CD4-positive, CD25-positive, alpha-beta regulatory T cell (primary cell): ENCODE measurements at places on chromosomes 16 and 17.

DNA sequence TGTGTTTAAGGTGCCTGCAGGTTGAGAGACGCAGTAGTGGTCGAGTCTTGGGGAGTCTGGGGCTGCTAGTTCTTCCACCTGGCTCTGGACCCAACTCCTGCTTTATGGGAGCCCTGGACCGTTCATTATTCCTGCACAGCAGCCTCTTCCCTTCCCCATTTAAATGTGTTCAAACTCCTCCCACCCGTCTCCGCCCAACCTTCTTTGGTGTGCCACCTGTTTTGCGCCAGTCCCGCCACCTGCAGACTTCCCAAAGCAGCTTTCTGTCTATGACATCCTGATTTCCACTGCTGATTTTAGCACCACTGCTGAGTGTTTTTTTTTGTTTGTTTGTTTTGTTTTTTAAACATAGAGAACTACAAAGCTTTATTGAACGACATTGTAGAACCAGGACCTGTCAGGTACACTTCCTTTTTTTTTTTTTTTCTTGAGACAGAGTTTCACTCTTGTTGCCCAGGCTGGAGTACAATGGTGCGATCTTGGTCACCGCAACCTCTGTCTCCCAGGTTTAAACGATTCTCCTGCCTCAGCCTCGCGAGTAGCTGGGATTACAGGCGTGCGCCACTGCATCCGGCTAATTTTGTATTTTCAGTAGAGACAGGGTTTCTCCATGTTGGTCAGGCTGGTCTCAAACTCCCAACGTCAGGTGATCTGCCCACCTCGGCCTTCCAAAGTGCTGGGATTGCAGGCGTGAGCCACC, 12.8 kb downstream of the ADORA2B start:
- no peak for DNase-seq

DNA sequence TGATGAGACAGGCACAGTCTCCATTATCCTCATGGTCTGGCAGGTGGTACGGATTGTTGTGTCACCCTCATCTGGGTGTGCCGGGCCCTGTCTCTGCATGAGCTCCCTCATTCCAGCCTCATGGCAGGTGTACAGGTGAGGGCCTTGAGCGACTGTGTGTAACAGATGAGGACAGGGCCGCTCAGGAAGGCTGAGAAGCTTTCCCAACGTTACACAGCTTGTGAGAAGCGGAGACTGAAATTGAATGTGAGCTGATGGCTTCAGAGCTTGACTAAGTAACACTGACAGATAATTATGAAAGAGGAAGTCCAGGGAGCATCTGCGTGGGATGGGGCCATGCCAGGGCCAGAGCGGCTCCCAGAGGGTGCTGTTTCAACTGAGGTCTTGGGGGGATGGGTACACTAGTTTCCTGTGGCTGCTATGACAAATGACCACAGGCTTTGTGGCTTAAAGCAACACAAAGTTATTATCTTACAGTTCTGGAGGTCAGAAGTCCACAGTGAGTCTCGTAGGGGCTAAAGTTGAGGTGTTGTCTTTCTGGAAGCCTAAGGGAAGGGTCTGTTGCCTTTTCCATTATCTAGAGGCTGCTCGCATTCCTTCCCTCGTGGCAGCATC, 36.7 kb downstream of the CMIP start:
- no peak for DNase-seq

DNA sequence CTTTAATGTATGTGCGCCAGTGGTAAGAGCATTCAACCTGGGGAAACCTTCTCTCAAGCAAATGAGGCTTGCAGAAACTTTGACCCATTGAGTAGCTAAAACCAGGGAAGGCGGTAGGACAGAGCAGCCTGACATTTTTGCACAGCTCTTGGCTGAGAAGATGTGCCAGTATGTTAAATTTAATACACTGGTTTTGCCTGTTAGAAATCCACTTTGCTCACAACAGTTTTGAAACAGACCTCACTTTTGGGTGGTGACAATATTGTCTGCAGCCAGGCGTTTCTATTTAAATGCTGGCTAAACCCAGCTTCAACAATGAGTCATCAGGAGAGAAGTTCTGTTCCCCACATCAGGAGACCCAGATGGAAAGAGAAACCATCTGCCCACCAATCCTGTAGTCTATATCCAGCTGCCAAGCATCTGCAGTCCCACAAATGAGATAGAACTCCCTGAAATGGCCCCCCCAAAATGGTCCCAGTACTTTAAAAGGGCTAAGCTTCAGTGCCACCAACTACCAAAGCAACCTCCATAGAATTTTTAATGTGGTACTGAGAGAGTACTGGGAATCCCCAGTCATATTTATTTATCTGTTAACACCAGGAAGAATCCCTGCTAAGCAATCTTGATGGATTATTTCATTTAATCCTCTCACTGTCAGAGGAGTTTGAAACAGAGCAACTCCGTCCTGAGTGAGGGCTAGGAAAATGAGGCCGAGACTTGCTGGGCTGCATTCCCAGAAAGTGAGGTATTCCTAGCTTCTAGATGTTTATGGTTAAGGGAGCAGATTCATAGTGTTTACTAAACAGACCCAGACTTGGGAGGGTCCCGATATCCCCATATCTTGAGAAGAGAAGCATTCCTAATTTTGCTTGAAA, 29.0 kb upstream of the CLEC3A start:
- no peak for DNase-seq

DNA sequence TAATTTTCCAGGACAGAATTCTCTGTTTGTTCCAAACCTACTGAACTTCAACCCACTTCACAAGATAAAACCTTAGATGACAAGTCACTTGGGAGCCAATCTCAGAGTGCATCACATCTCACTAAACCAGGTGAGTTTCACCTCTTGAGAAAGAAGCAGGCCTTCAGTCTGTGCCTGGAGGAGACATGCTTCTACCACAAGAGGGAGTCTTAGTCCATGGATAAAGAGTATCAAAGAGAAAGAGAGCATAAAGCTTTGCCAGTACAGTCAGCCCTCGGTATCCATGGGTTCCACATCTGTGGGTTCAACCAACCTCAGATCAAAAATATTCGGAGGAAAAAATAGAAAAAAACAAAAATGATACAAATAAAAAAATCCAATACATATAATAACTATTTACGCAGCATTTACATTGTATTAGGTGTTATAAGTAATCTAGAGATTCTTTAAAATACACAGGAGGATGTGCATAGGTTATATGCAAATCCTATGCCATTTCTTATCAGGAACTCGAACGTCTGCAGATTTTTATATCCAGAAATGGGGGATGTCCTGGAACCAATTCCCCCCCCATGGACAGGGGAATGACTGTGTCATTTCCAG, 37.7 kb downstream of the DUSP14 start:
- DNase-seq: peak; percentile 50

- no peak for DNase-seq
Observed at GRCh38 chr16:3454631-3455147, 11.2 kb downstream of the NAA60 start.

- no peak for DNase-seq
Observed at GRCh38 chr16:1310832-1311200, 1.4 kb downstream of the UBE2I start.

DNA sequence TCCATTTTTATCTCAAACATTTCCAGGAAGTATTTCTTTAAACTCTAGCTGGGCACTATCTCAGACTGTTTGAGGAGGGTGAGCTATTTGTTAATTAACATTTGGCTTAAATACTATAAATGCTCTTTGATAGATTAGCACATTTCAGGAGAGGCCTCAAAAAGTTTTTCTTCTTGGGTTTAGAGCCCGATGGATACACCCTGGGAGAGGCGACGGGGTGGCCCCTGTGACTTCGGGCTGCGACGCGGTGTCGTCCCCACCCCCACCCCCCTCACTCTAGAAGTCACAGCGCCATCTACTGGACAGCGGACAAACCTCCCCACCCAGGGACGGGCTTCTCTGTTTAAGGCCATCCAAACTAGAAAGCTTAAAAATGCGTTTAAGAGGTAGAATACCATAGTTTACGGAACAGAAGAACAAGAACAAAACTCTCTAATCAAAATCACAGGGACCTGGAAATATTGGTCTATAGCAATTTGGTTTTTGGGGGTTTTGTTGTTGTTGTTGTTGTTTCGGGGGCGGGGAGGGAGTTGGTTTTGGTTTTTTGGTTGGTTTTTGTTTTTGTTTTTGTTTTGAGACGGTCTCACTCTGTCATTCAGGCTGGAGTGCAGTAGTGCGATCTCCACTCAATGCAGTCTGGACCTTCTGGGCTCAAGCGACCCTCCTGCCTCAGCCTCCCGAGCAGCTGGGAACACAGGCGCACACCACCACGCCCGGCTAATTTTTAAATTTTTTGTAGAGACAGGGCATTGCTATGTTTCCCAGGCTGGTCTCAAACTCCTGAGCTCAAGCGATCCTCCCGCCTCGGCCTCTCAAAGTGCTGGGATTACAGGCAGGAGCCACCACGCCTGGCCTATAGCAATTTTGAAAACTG, 254.4 kb downstream of the C16orf95 start:
- DNase-seq: peak; percentile 2

GRCh38 chr17:48134912-48135480, 27.4 kb downstream of the SNX11 start:
- no peak for DNase-seq

- no peak for DNase-seq
Observed at GRCh38 chr16:83810901-83811300, 3.1 kb downstream of the HSBP1 start.

DNA sequence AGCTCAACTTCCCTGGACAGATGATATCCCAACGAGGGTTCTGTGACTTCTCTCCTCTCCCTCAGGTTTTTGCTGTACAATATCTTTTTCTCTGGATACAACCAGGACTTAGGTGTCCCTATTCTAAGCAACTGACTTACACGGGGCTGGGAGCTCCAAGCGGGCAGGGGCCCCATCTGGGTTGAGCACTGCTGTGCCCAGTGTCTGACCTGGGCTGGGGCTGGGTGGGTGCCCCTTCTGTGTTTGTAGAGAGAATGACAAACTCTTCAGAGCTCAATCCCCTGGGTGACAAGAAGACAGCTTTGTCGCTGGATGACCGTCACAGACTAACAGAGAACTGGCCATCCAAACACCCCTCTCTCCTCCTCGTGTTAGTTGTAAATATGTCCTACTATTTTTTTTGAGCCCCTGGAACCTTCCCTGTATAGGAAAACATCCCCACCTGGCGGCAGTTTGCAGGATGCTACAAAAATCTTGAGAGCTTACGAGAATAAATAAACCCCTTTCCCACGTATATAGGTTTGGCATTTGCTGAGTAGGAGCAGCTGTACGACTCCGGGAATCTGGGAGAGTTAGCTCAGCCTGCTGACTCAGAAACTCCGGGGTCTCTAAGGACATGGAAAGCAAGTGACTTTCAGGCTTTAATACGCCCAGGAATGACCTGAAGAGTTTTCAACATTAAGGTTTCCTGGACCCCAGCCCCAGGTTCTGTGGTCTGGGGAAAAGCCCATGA, 23.7 kb upstream of the RCVRN start:
- DNase-seq: no peak

DNA sequence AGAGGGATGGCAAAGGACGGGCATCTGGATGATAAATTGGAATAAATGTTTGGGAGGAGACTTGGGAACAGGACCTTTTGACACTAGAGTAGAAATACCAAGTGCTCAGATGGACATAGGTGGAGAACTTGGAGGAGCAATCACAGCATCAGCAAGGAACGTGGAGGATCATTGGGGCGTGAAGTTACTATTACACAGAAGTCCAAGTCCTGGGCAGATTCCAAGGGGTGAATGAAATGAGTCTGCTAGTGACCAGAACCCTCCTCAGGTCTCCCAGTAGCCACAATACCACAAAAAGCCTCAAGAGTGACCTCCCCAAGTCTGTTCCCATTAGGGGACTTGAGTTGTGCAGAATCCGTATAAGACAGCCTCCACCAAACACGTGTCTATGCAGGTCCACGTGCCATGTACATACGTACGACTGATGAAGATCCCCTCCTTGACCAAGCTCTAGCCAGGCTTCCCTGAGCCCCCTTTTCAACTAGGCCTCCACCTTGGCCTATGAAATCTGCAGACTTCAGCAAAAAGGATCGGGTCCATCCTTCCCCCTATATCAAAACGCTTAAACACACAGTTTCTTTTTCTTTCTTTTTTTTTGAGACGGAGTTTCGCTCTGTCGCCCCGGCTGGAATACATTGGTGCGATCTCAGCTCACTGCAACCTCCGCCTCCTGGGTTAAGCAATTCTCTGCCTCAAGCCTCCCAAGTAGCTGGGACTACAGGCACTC, 2.2 kb downstream of the C17orf67 start:
- no peak for DNase-seq

- DNase-seq: peak; percentile 4
Observed at GRCh38 chr17:233473-233941, 52.1 kb upstream of the DOC2B start.
